CD4-positive, alpha-beta T cell treated with Interleukin-4 for 4 hours (primary cell): ENCODE measurements at places on chromosomes 3 and 15.

DNA sequence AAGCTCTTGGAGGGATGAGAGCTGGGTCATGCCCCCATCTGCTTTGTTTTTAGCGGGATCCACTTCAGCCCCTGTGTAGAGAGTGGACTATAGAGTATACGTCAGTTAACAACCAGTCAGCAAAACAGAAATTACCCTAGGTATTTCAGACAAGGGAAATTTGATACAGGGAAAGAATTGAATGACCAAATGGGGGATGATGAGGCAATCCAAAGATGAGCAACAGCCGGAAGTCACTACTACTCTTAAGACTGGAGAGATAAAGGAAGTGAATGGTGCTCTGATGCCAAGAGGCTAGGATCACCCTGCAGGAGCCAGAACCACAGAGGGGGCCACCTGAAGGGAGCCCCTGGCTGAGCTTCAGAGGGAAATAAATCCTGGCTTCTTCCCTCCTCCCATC lies 1.7 kb upstream of the GPR62 start:
- DNase-seq = no peak

DNA sequence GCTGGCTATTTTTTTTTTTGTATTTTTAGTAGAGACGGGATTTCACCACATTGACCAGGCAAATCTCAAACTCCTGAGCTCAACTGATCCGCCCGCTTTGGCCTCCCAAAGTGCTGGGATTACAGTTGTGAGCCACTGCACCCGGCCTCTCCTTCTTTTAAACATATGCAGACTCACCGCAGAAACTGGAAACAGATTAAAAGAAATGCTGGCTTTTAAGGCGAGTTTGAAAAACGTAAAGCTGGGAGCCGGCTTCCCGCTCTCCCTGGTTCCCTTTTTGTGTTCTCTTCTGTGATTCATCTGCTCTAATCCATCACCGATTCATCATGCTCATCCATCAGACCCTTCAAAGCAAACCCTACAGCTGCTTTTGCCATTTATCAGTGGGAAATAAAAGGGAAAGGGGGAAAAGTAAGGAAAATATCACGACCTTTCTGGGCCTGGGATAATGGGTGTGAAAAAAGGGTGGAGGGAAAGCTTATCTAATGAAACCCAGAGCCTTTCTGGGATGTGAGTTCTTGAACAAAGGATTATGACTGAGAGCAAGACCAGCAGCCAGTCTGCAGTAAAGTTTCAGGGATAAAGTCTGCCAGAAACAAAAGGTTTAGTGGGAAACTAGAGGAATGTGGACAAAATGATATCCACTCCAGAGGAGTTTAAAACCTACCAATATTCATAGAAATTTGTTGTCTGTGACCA lies 92.3 kb upstream of the LRIG1 start:
- DNase-seq = no peak

DNA sequence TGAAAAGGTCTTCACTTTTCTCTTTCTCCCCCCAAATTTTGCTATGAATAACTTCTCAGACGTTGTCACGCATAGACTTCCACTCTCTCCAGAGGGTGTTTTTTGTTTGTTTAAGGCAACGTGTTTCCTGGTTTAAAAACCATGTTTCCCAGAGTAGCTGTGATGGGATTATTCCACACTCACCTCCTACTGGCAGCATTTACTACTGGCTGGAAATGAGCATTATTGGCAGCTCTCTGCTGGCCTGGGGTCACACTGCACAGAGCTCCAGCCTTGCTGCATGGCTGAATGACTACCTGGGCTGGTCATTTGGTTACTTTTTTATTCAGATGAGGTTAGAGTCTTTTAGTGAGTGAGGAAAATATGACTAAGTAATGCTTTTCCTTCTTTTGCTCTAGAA lies 65.2 kb downstream of the RARB start:
- DNase-seq = no peak

GRCh38 chr3:115930922-115931321 lies 307.6 kb downstream of the GAP43 start:
- no peak for DNase-seq

GRCh38 chr3:28268989-28269388 lies 27.6 kb downstream of the CMC1 start:
- DNase-seq = no peak

GRCh38 chr3:10957976-10958749 lies 34.4 kb upstream of the SLC6A1 start:
- DNase-seq = no peak

GRCh38 chr15:28125673-28126651 lies 26.8 kb upstream of the OCA2 start:
- peak; percentile 42 for DNase-seq

DNA sequence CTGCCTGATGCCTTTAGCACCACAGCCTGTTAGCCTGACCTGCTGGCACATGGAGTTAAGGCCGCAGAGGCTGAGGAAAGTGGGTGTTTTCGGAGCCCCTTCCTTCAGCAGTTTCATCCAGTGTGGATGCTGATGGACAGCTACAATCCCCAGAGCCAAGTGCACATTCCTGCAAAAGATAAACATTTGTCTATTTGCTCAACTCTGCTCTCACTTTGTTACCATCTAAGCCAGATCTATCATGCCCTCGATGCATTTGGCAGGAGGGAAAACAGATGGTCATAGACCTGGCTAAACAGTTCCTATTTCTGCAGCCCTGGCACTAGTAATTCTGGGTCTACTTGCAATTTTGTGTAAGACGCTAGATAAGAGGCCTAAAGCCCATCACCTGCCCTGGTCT lies 312.9 kb upstream of the RASGRP1 start:
- DNase-seq = no peak

- no peak for DNase-seq
Observed at GRCh38 chr3:73234354-73235014, 173.0 kb downstream of the EBLN2 start.

DNA sequence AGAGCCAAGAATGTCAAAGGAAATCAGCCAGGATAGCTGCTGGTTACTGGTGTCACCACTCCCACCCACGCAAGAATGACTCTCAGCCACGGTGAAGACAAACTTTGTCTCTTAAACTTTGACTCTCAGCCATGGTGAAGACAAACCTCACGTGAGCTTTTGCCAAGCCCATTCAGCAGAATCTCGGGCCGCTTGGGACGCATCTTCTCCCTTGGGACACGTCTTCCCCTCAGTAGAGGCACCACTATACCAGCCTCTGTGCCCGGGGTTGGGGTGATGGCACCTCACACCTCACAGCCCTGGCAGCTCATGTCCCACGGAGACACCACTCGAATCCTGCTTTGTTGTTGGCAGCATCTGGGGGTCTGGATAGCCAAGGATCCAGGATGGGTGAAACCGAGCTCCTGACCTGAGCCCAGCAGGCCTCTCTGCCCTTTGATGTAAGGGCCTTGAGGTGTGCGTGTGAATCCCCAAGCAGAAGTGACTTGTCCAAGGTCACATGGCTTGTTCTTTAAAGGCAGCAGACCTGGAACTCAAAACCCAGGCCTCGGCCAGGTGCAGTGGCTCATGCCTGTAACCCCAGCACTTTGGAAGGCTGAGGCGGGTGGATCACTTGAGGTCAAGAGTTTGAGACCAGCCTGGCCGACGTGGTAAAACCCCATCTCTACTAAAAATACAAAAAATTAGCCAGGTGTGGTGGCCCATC lies 21.8 kb downstream of the RBPMS2 start:
- no peak for DNase-seq

- no peak for DNase-seq
Observed at GRCh38 chr3:143200001-143200924, 80.7 kb downstream of the CHST2 start.

GRCh38 chr15:59516655-59517461 lies 78.9 kb downstream of the FAM81A start:
- no peak for DNase-seq

- DNase-seq = no peak
Observed at GRCh38 chr15:40285554-40286011, 2.7 kb upstream of the ANKRD63 start.

- DNase-seq = no peak
Observed at GRCh38 chr3:124263168-124263567, 271.2 kb upstream of the ROPN1 start.

- no peak for DNase-seq
Observed at GRCh38 chr3:197465197-197465995, 90.4 kb downstream of the BDH1 start.
